ENCODE measurements at places on chromosomes 5 and 9.
A peak's percentile ranks its signal among the peaks of the same experiment; 100 is the strongest.

DNA sequence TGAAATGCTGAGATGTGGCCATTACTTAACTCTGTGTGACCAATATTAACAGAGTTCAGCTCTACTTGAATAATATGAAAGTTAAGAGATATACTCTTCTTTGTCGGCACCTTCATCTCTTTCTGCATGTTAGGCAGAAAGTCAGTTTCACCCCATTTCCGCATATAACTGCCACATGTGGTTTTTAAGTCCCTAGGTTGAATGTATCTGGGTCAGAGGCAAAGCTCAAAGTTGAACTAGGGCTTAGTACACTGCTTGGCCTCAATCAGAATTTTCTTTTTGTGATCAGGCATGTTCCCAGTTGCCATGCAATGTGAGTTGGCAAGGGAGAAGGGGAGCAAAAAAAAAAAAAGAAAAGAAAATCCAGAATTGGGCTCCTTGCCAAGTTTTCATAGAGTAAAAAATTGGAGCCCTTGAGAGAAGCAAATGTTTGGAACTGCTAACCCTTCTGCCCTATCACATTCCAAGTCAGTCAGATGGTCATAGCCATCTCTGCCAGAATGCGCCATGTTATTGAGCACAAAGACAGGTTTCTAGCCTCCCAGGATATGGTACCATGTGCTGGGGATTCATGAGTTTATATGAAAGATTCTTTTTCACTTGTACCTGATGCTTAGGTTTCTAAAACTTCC is 251.2 kb upstream of the RORB start:
- DNase-seq, result no peak

- DNase-seq, result no peak
Observed at GRCh38 chr5:59786334-59786805, 107.2 kb downstream of the PDE4D start.

DNA sequence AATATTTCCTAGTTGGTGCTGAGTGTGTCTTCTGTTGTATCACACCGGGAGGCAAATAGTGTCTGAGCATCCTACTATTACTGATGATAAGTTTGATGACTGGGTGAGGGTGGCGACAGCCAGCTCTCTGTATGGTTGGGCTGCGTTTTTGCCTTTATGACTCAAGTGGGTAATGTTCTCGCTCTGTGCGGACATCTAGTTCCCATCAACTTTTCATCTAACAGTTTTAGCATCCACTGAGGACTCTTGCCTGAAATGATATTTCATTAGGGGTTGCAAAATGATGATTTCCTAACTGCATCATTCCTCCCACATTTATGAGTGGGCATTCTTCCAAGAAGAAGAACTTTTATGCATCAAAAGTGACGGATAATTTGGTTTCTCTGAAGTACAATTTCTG is 26.5 kb downstream of the HMCN2 start:
- no peak for DNase-seq

GRCh38 chr9:89542401-89543021 is 44.6 kb upstream of the SEMA4D start:
- no peak for DNase-seq

- no peak for DNase-seq
Observed at GRCh38 chr5:90472783-90473395, 1.7 kb downstream of the MBLAC2 start.

- DNase-seq, result no peak
Observed at GRCh38 chr5:79535477-79536192, 21.7 kb upstream of the HOMER1 start.

DNA sequence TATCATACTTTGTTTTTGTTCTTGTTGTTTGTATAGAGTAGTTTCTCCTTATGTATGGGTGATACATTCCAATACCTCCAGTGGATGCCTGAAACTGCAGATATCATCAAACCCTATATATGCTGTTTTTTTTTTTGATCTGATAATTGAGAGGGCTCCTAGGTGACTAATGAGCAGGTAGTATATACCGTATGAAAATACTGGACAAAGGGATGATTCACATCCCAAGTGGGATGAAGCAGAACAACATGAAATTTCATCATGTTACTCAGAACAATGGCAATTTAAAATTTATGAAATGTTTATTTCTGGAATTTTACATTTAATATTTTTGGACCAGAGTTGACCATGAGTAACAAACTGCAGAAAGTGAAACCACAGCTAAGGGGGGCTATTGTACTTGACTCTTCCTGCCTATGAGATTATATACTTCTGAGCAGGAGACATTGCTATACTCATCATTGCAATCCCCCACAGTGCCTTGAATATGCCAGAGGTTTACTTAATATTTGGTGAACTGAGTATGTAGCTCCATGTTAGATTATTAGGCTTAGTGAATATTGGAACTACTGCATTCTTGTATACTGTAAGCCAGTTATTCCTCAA is 258.7 kb upstream of the FBXL7 start:
- DNase-seq, result no peak

- no peak for DNase-seq
Observed at GRCh38 chr5:87300744-87301143, 33.1 kb downstream of the RASA1 start.

DNA sequence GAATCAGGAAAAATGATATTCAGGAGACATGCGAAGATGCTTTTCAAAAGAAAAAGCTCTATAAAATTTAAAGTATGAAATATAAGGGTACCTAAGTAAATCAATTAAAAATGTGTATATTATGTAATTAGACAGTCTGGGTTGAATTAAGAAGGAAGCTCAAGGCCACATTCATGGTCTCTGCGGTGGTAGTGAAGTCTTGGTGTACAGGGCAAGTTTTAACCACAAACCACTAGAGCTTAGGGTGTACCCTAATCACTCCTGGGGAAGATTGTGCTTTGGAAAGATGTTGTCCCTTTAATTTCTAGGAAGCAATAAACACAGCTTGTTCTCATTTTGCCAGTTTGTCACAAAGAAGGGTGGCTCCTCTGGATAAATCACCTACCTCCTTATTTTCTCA is 287.2 kb upstream of the ZNF608 start:
- DNase-seq, result no peak

DNA sequence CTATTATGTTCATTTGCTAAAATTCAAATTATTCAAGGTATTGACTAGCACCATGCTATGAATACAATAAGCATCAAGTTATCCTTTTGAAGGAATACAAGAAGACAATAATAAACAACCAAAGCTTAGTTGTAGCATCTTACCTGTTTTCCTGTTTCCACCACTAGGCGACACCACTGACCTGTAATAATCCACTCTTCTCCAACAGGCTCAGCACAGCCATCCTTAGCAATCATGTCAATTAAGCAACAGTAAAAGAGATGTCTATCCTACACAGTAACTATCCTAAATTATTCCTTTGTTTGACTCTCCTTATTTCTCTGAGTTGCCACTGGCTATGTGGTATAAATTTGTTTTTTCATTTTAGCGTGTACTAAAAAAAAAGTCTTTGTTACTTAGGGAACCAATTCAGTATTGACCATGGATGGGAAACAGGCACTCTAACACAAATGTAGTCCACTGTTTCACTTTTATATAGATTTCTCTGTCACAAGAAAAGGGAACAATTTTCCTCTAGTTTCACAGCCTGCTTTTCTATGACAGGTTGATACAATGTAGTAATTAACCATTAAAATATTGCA is 46.2 kb downstream of the PCA3 start:
- peak; percentile 69 for DNase-seq

DNA sequence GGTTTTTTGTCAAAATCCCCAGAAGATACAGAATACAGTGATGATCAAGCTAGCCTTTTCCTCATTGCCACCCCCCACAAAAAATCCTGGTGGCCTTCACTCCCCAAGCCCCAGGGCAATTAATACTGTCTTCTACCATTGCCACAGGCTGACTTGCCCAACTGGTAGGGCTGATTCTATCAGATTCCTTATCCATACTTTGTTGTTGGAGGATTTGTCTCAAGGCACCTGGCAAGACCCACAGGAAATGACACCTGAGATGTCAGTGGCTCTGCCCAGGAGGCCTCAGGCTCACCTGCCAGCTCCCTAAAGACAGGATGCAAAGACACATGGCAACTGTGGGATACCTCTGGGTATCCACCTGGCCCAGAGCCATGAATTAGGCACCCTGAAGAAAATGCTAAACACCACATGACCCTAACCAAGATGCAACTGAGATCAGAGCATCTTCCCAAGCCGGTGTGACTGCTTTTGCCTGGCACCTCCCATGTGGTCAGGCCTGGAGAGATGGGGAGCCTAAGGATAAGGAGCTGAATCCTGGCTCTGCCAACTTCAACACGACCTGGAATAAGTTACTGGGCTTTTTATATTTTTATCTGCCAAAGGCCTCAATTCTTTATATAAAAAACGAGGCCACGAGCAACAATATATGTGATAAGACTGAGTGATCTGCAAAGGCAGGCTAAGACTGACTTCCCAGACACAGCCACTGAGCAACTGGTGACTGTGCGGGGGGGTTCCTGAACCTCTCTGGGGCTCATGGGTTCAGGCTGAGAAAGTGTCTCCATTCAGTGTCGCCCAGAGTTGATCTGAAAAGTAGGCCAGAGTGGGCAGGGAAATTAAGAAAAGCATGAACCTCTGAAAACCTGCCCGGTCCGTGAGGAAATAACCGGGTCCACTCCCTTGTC is 944 bp downstream of the ATOX1 start:
- no peak for DNase-seq

- DNase-seq, result no peak
Observed at GRCh38 chr5:31614151-31615020, 24.5 kb upstream of the PDZD2 start.

GRCh38 chr5:127077366-127077765 is 4.1 kb upstream of the C5orf63 start:
- no peak for DNase-seq

GRCh38 chr5:71771191-71771590 is 52.1 kb downstream of the CARTPT start:
- no peak for DNase-seq
